ENCODE measurements at places on chromosomes 1 and 21. TPM values are rescaled to one million over a fixed set of nuclear protein-coding genes. Genes with fewer than 3 reads are reported as not detected.

NBPF10 gene
- total RNA-seq, result 3.1 TPM

DNA sequence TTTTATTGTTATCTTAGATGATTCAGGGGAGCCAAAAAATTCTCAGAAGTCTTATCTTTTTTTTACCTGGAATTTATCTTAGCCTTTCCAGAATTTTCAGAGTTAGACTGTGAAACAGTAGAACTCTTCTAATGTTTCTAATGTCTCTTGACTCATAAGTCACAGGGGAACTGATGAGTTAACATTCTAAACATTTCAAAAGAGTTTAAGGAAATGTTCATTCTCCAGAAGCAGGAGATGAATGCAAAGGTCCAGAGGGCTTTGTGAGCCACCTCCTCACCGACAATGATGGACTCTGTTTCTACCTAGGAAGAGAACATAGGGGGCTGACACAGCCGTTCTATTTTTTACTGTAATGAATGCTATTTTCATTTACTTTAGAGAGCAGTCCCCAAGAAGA lies 157.5 kb downstream of the BRINP2 start:
- no peak for DNase-seq

DNA sequence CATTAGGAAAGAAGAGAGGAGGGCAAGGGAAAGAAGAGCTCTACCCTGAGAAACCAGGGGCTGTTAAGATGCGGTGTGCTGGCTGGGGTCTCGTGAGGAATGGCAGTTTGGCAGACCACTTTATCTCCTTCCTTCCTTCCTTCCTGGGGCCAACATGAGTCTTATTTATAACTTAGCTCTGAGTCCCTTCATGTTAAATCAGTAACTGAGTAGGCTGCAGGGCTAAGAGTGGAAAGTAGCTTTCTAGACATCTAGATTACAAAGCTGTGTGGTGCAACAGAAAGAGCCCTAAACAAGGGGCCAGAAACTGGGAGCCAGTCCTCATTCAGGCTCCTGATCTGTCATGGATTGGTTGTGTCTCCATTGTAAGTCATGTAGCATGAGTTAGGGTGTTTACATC lies 135.4 kb upstream of the DUSP10 start:
- DNase-seq, result no peak

- DNase-seq, result no peak
Measured at GRCh38 chr21:45892916-45893739, 88.4 kb upstream of the COL6A1 start.

GRCh38 chr1:106584676-106585075 lies 471.8 kb upstream of the PRMT6 start:
- no peak for DNase-seq
